ENCODE measurements at places on chromosomes 11 and 22.

DNA sequence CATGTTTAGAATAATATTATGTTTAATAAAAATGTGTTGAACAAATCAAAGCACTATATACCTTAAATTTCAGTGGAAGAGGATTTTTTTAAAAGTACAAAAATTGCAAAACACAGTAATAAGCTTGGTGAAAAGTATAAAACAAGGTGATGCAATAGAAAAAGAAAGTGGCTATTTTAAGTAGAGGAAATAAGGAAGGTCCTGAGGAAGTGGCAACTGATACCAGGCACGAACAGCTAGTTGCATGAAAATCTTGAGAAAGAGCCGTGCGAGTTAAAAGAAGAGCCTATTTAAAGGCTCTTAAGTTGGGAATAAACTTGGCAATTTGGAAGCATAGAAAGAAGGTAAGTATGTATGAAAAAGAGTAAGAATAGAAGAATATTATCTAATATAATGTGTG, 1679.3 kb downstream of the LRRC4C start:
- DNase-seq = no peak

DNA sequence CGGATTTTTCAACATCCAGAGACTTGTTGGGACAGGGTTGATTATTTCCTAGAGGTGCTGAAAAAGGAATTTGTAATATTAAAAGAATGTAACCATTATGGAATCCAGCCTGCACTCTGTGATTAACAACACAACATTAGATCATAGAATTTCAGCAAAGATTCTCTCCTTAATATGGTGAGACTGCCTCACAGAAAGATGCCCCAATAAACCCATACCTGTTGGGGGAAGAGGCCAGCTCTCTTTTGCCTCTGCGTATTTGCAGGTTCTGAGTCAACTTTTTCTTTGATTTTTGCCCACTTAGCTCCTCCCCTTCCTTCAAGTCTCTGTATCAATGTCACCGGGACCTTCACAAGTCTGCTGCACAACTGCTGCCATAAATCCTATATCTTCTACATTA, 12.4 kb upstream of the MTMR3 start:
- DNase-seq = no peak

DNA sequence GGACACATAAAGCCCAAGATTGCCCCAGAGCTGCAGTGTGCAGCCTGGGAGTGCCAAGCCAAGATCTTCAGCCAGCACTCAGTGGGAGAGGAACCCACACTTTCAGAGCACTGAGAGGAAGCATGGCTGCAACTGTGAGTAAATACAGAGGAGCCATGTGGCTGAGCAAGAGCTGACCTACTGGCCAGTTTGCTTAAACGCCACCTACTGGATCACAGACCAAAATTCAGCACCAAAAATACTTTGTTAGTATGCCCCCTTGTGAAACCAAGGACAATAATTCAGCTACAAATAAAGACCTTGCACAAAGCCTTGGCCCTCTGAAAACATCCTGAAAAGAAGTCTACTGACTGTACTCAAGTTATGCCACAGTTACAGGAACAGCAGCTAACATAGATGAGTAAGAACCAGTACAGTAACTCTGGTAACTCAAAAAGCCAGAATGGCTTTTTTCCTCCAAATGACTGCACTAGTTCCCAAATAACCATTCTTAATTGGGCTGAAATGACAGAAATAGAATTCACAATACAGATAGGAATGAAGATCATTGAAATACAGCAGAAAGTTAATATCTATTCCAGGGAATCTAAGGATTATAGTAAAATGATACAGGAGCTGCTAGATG, 10.1 kb upstream of the OR4A15 start:
- no peak for DNase-seq

- no peak for DNase-seq
These were observed 82.2 kb upstream of the SUSD2 start for GRCh38 chr22:24099071-24099470.

- DNase-seq = no peak
These were observed 35.5 kb upstream of the SLC6A5 start for GRCh38 chr11:20563866-20564265.

DNA sequence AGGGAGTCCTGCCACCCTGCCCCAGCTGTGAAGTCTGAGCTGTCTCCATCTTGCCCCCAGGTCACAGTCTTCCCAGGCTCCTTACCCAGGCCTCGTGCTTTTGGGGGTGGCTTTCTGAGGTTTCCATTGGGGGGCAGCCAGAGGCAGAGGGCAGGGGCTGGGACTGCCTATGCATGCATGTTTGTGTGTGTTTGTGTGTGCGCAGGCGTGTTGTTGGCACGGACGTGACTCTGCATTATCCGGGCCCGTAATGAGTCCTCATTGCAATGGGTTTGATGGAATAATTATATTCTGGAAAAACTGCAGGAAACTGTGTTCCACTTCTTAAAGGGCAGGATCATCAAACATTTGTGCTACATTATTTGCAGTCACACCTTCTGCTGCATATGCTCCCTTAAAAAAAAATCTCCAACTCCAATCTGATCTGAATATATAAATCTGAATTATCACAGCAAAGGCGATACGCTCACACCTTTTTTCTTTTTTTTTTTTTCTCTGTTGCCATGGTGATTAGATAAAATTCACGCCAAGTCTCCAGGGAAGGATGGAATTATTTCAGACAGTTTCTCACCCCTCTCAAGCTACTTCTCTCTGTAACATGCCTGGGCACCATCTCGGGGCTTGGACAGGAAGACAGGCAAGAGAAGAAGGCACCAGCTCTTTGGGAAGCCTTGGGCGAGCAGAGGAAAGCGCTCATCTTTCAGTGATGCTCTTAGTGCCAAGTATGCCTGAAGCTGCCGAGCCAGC, 45.9 kb downstream of the DSCAML1 start:
- DNase-seq = no peak

DNA sequence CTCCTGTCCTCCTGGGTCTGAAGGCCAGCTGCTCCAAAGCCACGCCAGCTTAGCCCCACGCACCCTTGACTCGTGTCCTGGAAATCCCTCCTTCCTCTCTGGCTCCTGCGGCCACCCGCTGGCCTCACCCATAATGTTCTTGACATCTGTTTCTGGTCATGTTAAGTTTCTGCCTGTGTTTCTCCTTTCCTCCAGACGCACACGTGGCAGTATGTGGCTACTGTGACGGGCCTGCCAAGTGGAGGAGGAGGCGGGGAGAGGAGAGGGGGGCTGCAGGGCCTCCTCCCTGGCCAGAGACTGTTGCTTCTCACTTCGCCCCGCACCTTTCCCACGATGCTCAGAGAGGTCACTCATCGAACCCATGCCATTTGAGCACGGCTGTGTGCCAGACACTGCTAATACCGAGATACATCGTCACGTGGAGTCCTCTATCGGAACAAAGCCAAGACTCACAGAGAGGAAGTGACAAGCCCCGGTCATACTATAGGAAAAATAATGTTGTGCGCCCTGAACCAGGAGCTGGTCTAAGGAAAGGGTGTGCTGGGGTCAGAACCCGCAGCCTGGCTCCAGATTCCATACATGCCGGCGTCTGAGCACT, 11.5 kb downstream of the C1QTNF6 start:
- no peak for DNase-seq

- peak; percentile 21 for DNase-seq
These were observed 106.4 kb upstream of the SESN3 start for GRCh38 chr11:95337175-95337957.

DNA sequence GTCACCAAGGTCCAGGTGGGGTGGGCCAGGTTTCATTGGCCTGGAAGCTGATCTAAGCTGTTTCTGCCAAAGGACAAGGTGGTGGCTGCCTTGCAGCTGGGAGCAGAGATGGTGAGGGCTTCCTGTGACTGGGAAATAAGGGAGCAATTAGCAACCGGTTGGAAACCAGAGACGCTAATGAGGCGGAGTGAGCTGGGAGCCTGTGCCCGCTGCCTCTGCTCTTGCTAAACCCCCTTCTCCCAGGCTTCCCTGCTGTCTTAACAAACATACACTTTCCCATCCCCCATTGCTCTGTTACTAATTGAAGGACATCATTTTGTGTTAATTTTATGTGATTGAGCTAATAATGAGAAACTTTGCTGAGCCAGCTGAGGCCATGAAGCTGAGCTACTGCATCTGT, 121.8 kb downstream of the INSC start:
- no peak for DNase-seq

- DNase-seq = peak; percentile 18
These were observed 29.6 kb downstream of the CAT start for GRCh38 chr11:34468209-34468841.

DNA sequence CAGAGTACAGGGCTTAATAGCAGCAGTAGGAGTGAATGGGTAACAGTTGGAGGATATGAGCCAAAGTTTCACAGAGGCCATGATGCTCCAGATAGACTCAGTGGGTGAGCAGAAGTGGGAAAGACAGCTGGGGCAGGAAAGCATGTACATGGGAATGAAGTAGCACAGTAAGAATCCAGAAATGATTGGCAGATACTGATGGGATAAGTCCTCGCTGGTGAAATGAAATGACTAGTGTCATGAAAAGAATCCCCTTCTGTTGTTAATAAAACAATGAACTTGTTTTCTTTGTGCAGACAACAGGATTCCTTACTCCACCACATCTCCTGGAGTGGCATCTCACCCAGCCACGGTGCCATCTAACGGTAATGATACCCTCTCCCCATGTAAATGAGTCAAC, 17.4 kb upstream of the PANX1 start:
- no peak for DNase-seq

GRCh38 chr22:46688949-46689348, 49.1 kb downstream of the CERK start:
- no peak for DNase-seq

GRCh38 chr11:1699771-1700170, 2.8 kb downstream of the KRTAP5-6 start:
- DNase-seq = no peak
